ENCODE measurements at places on chromosomes 3 and 15.

DNA sequence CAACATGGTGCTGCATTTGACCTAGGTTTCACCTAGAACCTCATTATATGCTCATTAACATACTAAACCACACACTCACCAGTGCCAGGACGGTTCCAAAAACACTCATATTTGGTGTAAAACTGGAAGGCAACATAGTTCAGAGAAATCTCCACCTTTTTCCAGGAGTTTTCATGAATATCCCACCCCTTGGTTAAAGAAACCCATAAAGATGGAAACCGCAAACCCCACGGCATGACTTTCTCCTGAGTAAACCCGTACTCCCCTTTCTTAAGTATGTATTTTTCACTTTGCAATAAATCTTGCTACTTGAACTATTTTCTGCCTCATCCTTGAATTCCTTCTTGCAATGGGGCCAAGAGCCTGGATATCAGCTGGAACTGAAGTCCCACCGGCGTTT lies 379.3 kb downstream of the MAGI1 start:
- no peak for DNase-seq

DNA sequence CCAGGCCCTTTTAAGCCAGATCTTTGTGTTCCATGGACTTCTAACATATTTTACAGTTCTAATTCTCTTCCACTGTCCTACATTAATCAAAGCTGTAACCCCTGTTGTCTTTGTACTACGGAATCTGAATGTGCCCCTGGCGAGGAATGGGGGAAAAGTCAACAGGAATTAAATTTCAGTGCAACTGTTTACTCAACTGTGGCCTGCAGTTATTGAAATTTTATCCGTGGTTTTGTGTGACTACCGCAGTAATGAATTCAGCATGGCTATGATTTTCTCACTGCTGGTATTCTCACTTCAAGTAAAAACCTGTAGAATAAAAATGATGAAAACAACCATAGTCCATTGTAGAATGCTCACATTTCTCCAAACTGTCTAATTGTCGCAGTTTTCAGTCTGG lies 388.0 kb downstream of the FOXP1 start:
- no peak for DNase-seq

- no peak for DNase-seq
These were observed 128.6 kb upstream of the ADAMTS9 start for GRCh38 chr3:64816355-64816754.

- no peak for DNase-seq
These were observed 638.0 kb downstream of the OTOL1 start for GRCh38 chr3:162134571-162134970.

DNA sequence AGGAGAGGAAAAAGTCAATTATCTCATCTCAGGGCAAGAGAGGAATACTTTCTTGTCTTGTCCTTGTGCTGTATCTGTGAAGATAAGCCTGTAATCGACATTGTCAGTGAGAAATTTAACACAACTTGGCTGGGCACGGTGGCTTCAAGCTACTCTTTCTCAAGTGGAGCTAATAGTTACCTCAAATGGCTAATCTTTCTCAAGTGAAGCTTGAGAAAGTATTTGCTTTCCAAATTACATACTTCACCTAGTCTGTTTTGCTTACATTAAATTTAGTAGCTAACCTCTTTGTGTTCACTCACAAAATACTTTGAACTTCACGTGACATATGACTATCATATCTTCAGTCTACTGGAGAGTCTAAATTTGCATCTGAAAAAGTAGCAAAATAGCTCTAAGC lies 48.3 kb upstream of the B3GALNT1 start:
- no peak for DNase-seq

- DNase-seq, result no peak
These were observed 174.1 kb upstream of the MDFIC2 start for GRCh38 chr3:70486414-70487017.

DNA sequence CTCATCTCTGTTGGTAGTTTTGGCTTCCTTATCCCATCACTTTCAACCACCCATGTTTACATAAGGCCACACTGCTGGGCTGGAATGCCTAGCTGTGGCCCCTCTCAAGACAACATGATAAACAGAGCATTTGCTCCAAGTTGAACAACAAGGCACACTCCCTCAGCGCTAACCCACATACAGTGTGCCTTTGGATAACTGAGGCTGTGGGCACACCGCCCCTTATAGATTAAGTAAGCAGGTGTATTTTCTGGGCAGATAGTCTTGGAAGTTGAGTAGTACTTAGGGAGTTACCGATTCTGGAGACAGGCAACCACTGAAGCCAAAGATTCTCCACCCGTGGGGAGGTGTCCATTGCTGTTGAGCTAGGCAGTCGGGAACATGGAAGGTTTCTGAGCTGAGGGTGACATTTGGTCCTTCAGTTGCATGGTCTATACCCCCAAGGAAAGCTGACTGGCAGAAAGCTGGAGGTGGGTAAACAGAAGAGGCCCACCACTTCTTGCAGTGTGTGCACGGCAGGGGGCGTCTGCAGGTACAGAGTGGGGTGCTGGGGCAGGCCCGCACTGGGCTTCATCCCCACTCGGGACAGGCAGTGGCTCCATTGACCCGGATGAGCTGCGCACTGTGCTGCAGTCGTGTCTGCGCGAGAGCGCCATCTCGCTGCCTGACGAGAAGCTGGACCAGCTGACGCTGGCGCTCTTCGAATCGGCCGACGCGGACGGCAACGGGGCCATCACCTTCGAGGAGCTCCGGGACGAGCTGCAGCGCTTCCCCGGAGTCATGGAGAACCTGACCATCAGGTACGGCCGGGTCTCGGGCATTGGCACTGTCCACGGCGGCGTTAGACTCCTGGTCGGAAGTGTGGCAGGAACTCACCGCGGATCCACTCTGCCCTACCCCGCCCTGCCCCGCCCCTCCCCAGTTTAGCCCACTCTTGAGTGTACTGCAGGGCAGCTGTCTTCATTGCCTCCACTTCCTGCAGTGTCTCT lies 16.8 kb downstream of the NOX5 start:
- DNase-seq, result no peak

DNA sequence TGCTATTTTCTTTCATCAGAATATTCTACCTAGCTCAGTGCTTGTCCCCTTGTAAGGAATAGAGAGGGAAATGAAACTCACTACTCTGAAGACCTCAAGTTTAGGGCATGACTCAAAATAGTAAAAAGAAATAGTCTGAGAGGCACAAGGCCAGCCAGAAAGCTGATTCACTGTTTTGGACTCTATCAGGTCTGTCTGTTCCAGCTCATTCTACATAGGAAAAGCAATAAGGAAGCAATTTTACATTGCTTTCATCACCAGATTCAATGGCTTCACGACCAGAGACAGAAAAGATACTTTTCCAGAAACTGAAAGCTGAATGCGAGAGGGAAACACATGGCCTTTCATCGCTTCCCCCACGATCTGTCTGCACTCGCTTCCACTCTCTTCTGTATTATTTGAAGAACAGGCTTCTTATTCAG lies 276.0 kb downstream of the GBE1 start:
- no peak for DNase-seq

- DNase-seq, result no peak
These were observed 1.9 kb downstream of the CCDC12 start for GRCh38 chr3:46974421-46975171.

DNA sequence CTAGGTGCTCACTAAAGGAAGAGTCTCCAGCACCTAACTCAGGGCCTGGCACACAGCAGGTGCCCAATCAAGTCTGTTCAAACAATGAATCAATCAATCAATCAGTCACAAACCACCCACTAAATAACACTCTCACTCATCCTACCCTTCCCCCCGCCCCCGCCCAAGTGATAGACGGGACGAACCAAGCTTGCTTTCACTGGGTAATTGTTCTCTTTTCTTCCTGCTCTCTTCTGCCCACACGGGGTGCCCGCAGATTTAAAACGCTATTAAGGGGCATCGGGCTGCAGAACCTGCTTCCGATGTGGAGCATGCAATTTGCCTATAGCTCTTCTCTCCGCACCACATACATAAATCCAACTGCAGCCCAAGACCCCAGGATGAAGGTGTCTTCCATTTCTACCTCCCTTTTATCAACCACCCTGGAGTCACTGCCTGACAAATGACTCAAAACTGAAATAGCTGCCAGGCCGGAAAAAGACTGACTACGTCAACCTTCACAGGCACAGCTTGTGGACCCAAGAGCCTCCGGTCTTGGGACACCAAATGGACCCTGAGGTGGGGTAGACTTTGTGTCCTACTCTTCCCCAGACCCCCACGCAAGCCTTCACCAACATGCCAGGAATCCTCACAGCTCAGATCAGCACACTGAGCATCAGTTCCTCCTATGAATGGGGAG lies 1.7 kb downstream of the KLHL25 start:
- DNase-seq, result no peak

GRCh38 chr3:172643506-172644179 lies 67.2 kb downstream of the NCEH1 start:
- DNase-seq, result no peak

GRCh38 chr3:78434801-78435200 lies 1333.0 kb downstream of the ROBO1 start:
- no peak for DNase-seq

DNA sequence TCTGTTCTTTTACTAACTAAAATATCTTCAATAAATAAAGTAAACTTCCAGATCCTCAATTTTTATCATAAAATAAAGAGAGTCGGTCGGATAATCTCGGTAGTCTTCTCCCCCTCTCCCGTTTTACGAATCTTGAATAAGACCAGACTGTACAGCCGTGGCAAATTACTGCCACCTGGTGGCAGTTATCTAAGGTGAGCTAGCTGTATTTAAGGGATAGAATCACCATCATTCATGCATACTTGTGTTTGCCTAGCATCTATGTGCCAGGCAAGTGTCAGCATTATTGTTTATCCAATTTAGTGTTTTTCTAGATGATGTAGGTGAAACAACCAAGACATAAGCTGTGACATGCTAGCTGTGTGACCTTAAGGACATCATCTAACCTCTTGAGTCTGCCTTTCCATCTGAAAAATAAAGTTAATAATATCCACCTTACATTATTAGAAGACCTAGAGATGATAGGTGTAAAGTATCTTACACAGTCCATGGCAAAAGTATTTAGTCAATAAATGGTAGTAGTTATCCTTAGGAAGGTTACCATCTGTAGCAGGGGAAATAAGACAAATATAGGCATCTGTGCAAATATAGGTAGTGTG lies 21.3 kb downstream of the DUT start:
- DNase-seq, result no peak

GRCh38 chr3:37096288-37096687 lies 78.1 kb downstream of the LRRFIP2 start:
- DNase-seq, result no peak

DNA sequence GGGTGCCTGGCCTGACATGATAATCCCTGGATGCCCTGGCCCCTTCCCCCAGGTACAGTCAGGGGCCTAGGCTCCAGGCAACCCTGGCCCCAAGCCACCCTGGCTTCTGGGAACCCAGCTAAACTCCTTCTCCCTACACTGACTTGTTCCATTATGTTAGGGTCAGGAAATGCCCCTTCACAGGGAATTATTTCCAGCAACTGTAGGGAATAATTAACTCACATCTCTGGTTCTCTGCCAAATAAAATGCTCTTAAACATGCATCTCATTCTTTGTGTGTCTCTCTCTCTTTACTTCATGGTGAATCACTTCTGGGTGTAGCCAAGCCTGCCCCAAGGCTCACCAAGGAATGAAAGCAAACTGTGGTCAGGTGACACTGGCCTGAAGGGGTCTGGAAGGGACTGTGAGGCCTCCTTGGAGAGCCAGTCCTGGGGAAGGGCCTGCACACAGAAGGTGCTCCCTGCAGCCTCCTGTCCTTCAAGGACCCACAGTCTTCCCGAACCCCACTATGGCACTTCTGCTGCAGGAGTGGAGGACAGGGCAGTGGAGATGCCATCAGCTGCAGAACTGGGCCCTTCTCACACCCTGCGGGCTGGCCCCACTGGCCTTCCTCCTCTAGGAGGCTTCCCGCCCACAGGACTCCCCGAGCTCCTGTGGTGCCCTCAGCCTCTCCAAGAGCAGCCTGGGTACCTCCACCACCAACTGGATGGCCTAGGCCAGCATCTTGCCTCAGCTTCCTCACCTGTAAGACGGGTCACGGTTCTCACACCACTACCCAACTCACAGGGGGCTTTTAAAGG lies 17.6 kb downstream of the TKT start:
- DNase-seq, result no peak
